ENCODE measurements at places on chromosomes 5 and 9. TPM values are rescaled to one million over a fixed set of nuclear protein-coding genes. Genes with fewer than 3 reads are reported as not detected.
A peak's percentile ranks its signal among the peaks of the same experiment; 100 is the strongest.

DNA sequence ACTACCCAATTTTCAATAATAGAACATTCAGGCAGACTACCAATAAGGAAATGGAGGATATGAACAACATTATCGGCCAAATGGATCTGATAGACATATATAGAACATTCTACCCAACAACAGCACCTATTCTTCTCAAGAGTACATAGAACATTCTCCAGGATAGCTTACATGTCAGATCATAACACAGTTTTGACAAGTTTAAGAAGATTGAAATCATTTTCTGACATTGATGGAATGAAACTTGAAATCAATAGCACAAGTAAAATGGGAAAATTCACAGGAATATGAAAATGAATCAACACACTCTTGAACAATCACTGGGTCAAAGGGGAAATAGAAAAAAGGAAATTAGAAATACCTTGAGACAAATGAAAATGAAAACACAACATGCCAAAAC is 94.6 kb upstream of the MEGF10 start:
- no peaks in the 10 kb centered on the region for H3K4me1 ChIP-seq
- H3K4me3 ChIP-seq, result no peak overlapping the region

FGF18 gene
- total RNA-seq, result 6.9 TPM

DNA sequence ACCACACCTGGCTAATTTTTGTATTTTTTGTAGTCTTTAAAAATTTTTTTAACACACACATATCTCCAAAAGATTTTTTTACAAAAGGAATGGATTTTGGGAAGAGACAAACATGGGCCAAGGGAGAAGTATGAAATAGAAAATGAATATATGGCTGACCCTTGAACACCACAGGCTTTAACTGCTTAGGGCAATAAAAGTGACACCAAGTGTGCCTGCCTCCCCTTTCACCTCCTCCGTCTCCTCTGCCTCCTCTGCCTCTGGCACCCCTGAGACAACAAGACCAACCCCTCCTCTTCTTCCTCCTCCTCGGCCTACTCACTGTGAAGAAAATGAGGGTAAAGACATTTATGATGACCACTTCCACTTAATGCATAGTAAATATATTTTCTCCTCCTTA is 483.9 kb downstream of the KDM4C start:
- no peak overlapping the region for H3K27ac ChIP-seq
- no peak overlapping the region for H3K4me3 ChIP-seq
- DNase-seq, result no peak

WWC1 gene
- total RNA-seq, result not detected

- H3K36me3 ChIP-seq, result no peaks in the 10 kb centered on the region
- no peak overlapping the region for H3K4me3 ChIP-seq
- no peak for DNase-seq
Measured at GRCh38 chr9:87198716-87199115, 251.4 kb upstream of the GAS1 start.

- no peak for DNase-seq
- H3K4me1 ChIP-seq, result no peaks in the 10 kb centered on the region
- H3K36me3 ChIP-seq, result no peaks in the 10 kb centered on the region
- no peak overlapping the region for H3K4me3 ChIP-seq
Measured at GRCh38 chr9:104971511-104971910, 43.6 kb upstream of the ABCA1 start.

SPATA31A1 gene
- total RNA-seq, result not detected

GRCh38 chr5:54703133-54703532 is 185.6 kb downstream of the SNX18 start:
- H3K36me3 ChIP-seq, result no peaks in the 10 kb centered on the region
- peaks cover 54% of the 10 kb centered on the region for H3K4me1 ChIP-seq
- peak overlapping the region; percentile 50 for H3K4me3 ChIP-seq
- H3K27ac ChIP-seq, result peak overlapping the region; percentile 88

ADGRD2 gene
- total RNA-seq, result not detected

PCDHB5 gene
- 61.8 TPM for total RNA-seq

DNA sequence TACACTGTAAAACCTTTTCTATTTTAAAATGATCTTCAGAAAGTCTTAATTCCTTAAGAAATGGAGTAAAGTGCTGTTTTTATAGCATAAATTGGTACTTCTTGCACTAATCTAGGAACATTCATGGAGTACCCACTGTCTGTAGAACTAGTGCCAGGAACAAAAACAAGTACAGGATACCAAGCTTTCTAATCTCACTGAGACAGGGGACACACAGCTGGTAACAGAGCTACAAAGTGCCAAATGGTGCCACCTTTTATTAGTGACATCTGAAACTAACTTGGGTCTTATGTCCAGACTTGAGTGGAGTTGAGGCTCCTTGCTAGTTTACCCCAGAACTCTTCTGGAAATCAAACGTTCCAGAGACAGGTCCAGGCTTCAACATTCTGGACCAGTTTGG is 57.9 kb downstream of the RNF130 start:
- no peaks in the 10 kb centered on the region for H3K4me1 ChIP-seq
- no peaks in the 10 kb centered on the region for H3K27me3 ChIP-seq
- peaks cover 21% of the 10 kb centered on the region for H3K36me3 ChIP-seq
- H3K27ac ChIP-seq, result no peak overlapping the region
- no peak for DNase-seq

All from ascending aorta (tissue), 2 donors.